ENCODE measurements at places on chromosomes 16 and 17.
A peak's percentile ranks its signal among the peaks of the same experiment; 100 is the strongest.

GRCh38 chr17:17856386-17856785 lies 19.6 kb upstream of the SREBF1 start:
- no peak for DNase-seq

DNA sequence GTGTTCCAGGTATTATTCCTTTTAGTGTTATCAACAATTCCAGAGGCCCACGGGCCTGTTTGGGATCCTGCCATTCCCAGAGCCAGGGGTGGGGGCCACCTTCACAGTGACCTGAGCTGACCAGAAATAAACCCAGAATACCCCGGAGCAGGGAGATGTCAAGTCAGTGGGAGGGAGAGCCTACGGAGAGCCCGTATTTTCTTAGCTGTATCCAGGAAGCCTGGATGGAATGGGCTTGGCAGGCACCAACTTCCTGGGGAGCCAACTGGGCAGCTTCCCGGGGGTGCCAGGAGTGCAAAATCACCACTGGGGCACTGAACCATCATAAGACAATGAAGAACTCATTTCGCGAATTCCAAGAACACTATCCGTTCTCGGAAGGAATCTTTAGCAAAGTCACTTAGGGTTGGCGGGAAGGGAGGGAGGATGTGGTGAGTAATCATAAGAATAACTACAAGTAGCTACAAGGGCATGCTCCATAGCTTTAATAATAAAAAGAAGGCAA lies 13.2 kb upstream of the MRTFB start:
- peak; percentile 86 for DNase-seq

DNA sequence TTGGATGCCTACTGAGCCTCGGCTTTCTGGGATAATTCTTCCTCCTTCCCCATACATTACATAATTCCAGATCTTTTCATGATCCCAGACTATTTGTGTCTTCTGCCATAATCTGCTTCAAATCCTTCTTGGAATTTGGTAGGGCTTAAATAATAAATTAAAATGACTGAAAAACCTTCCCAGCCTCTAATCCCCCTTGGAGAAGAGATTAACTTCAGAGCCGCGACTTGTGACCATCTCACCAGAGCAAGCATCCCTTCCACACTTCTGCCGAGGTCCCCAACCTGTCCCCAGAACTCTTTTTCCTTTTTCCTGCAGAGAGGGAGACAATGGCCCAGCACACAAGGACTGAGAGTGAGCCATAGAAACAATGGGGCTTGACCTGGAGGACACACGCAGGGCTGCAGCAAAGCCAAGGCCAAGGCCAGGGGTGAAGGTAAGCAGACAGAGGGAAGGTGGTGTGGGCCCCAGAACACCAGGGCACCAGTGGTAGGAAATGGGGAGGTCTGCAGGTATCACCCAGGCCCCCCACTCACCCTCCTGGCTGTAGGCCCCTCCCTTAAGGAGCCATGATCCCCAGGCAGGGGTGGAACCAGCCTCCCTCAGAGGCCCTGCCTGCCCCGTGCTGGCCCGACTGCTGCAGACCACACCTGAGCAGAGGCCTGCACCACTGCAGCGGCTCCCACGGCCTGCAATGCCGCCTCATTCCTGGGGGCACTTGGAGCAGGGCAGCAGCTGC lies 9.6 kb upstream of the BCAR1 start:
- DNase-seq: no peak

GRCh38 chr17:7408252-7408727 lies 645 bp downstream of the NLGN2 start:
- no peak for DNase-seq

DNA sequence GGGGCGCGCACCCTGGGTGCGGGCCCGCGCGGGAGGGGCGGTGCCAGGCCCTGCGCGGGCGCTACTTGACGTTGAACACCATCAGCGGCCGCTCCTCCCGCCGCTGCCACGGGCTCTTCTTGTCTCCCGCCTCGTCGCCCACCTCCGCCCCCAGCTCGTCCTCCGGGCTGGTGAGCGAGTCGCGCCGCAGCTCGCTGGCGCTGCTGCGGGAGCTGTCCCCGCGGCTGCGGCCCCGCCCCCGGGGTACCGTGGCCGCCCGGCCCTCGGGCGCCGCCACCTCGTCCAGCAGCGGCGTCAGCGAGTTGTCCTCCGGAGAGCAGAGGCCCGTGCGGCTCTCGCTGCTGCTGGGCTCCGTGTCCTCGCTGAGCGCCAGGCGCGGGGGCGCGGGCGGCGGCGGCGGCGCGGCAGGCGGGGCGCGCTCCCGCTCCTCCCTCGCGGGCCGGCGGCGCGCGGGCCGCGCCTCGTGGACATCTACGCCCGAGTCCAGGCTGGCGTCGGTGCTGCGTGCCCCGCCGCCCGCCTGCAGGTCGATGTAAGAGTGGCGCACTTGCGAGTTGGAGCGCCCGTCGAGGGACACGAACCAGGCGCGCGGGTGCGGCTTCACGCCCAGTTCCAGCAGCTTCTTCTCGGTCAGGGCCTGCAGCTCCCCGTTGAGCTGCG lies 8.7 kb downstream of the GRN start:
- DNase-seq: no peak

DNA sequence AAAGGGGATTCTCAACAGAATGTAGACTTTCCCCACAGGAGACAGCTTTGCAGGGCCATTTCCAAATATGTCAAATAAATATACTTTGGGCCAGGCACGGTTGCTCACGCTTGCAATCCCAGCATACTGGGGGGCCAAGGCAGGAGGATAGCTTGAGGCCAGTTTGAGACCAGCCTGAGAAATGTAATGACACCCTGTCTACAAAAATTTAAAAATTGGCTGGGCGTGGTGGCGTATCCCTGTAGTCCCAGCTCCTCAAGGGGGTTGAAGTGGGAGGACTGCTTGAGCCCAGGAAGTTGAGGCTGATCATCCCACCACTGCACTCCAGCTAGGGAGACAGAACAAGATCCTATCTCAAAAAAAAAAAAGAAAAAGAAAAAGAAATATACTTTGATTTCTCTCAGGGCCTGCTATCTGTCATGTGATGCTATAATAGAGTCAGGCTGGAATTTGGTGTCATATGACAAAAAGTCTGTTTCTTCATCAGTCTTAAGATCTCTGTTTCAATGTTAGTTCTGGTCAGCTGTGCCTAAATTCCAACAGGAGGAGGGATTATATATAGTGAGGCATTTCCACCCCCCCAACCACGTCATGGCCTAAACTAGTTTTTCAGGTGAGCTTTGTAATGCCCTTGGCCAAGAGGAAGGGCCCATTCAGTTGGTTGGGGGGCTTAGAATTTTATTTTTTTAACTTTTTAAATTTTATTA lies 4.3 kb upstream of the ZDHHC7 start:
- no peak for DNase-seq

- no peak for DNase-seq
These were observed 154.1 kb upstream of the SOX9 start for GRCh38 chr17:71966459-71967313.

DNA sequence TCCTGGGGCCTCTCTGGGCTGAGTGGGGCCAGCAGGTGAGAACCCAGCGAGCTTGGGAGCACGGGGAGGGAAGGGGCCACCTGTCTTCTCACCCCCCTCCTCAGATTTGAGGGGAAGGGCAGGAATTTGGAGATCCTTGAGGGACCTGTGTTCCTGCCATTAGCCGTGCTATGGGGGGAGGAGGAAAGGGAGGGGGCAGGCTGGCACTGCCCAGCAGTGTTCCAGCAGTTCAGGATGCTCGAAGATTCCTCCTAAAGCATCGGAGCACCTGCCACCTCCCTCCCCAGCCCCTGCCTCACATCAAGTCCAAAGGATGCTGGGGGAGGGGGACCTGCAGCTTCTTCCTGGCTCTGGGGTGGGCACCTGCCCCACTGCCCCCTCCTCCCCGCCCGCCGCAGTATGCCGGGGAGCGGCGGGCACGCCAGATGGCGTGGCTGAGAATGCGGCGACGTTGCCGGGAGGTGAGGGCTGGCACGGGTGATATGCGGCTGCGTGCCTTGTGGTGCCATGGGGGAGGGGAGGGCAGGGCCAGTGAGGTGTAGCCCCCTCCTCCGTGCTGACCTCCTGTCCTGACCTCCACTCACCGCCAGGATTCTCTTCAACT lies 4.7 kb upstream of the NEUROD2 start:
- DNase-seq: no peak

DNA sequence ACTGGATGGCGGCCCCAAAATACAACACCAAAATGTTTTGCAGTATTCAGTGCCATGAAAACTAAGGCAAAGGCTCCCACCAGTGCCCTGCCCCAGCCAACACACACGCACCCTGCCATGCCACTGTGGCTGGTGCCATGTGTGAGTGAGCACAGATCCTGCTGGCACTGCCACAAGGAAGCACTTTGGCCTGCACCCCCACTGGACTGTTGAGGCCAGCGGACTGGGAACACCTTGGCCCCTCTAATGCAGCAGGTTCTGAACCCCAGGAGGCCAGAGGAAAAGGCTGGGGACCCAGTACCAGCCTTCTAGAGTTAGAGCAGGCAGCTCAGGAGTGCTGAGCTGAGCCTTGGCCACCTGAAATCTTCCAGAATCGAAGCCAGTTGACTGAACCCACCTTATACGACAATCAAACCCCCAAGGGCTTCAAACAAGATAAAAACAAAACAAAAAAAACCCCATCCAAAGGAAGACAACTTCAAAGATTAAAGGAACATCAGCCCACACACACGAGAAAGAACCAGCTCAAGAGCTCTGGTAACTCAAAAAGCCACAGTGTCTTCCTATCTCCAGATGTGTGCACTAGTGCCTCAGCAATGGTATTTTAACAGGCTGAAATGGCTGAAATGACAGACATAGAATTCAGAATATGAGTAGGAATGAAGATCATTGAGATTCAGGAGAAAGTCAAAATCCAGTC lies 21.5 kb downstream of the NLRP1 start:
- DNase-seq: no peak

DNA sequence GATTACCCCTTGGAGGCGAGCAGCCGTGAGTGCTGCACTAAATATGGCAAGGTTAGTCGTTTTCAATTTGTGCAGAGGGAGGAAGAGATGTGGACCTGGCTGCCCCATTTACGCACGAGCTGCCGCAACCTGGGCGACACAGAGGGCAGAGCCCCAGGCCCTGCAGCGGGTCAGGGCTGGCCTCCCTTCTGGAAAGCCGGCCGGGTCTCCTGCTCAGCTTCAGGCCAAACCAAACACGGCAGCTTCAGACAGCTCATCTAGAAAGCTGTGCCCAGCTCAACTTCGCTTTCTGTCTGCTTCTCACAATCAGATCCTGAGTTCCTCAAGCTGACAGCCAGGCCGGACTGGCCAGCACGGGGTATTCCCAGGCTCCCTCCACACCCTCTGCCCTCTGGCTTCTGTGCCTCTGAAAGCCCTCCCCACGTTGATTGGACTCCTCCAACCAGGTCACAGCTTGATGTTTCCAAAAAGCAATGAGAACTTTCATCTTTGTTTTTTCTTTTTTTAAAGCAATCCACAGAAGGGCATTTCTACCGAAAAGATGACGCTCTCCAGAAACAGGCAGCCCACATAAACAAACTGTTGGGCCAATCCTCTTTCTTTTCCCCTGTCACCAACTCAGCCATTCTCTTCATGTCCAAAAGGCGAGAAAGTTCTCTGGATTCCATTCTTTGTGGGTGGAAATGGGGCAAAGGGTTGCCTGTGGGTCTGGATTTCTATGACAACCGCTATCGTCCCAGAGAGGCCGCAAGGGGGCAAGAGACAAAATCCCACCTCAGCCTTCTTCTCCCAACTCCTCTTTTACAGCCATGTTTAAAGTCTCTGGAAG lies 189.0 kb downstream of the ZFHX3 start:
- DNase-seq: no peak

GRCh38 chr17:14298221-14298946 lies 2.5 kb upstream of the HS3ST3B1 start:
- no peak for DNase-seq

- no peak for DNase-seq
These were observed 219.8 kb downstream of the STX8 start for GRCh38 chr17:9355846-9356245.

GRCh38 chr17:74852237-74853047 lies 7.2 kb downstream of the GRIN2C start:
- DNase-seq: no peak

GRCh38 chr17:83091257-83092141 lies 12.1 kb downstream of the METRNL start:
- DNase-seq: no peak

DNA sequence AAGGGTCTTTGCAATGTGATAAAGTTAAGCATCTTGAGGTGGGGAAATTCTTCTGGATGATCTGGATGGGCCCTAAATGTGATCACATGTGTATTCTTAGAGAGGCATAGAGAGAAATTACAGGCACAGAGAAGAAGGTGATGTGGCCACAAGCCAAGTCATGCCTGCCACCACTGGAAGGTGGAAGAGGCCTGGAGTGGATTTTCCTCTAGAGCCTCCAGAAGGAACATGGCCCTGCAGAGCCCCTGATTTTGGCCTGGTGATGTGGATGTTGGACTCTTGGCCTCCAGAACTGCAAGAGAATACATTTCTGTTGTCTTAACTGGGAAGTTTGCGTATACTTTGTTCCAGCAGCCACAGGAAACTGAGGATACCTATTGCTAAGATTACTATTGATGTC lies 156.9 kb upstream of the CACNG5 start:
- DNase-seq: no peak

DNA sequence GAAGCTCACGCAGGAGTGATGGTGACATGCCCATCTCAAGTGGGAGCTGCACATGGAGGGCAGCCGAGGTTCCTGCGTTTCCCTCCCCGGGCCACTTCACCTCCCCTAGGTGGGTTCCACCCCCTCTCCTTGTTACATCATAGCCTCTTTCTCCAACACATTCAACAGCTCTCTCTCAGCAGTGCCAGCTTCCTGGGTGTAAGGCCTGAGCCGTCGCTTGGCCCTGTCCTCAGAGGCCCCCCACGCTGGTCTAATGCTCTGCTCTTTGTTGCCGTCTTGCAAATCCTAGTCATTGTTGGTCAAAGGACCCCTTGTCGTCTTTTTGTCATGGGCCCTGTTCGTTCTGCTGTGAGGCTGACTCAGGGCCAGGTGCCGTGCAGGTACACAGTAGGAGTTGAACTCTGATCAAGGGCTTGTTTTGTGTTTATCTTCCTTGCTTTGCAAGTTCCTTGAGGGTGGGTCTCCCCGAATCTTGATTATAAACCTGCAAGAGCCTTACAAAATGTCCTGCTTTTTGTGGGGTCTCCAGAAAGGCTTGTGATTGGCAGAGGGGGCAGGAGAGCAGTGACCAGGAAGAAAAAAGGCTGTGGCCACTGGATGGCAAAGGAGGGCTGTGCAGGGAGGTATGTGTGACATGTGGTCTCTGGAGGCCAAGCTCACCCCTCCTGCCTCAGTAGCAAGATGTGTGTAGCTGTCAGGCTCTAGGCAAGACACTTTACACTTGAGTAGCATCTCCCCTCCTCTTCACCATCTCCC lies 136.6 kb downstream of the CCDC182 start:
- no peak for DNase-seq

Measured in glomerular endothelial cell (primary cell).